ENCODE measurements at places on chromosomes 1 and 21.

DNA sequence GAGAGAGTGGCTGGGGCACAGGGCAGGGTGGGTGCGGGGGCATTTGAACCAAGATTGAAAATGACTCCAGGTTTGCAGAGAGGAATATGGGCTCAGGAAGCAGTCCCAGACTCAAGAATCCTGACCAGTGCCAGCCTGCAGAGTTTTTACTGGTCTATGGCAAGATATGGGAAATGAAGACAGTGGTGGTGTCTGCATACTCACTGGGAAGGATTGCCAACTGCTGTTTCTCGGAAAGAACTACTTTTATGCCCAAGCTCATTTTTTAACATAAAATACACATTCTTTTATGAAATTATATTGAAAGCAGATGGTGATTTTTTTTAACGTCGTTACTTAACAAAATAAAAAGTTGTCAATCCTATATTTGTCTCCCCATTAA, 401.8 kb downstream of the CAMTA1 start:
- no peak for DNase-seq

GRCh38 chr1:215749414-215749813, 182.3 kb downstream of the KCTD3 start:
- DNase-seq: no peak

DNA sequence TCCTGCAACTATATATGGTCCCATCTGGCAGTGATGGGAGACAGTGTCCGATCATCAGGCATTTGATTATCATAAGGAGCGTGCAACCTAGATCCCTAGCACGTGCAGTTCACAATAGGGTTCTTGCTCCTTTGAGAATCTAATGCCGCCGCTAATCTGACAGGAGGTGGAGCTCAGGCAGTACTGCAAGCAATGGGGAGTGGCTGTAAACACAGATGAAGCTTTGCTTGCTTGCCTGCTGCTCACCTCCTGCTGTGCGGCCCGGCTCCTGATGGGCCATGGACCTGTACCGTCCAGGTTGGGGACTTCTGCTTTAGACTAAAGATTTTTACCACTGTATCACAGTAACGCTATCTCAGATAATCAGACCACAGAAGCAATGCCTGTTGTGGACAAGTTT, 63.8 kb downstream of the TGFB2 start:
- DNase-seq: no peak

GRCh38 chr1:178531887-178532286, 19.0 kb downstream of the TEX35 start:
- no peak for DNase-seq

- DNase-seq: no peak
These were observed 108.3 kb downstream of the HIVEP3 start for GRCh38 chr1:41810446-41810845.

- DNase-seq: no peak
These were observed 187.0 kb upstream of the USP24 start for GRCh38 chr1:55402142-55402541.

GRCh38 chr1:156128308-156128653, 13.8 kb downstream of the LMNA start:
- DNase-seq: no peak

DNA sequence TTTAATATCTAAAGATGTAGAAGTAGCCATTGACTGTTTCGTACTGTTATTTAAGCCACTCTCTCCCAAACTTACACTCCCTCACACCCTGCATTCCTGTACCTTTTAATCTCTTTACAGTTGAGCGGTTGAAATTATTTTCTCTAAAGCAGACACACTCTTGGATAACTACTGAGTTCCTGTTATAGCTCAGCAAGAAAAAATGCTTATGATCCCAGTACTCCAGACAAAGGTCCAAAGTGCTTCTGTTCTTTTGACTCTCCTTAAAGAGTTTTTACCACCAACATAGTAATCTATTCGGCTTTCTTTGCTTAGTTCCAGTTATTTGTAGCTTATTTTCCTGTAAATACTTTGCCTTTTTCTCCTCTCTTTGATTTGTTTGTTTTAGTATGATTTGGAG, 100.1 kb downstream of the ATF6 start:
- DNase-seq: no peak
